ENCODE measurements at places on chromosomes 5 and 9.
A peak's percentile ranks its signal among the peaks of the same experiment; 100 is the strongest.

DNA sequence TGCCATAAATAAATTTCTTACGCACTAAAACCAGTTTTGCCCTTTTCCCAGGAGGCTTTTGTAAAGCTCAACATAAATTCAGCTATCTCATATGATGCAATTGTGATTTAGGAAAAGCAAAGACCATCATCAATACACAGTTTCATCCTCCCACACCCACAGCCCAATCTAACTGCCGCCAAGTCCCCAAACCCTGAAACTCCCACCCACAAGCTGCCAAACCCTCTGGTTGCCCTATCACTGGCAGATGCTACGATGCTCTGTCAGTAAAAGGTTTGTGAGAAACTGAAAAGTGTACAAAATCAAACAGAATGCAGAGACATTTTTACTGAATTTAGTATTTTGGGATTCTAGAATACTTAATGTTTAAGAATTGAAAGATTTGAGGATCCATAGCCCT is 42.8 kb upstream of the NR4A3 start:
- no peak for DNase-seq

GRCh38 chr5:108373426-108373825 is 8.5 kb downstream of the FBXL17 start:
- DNase-seq = no peak

GRCh38 chr9:20419533-20419932 is 202.8 kb downstream of the MLLT3 start:
- no peak for DNase-seq

DNA sequence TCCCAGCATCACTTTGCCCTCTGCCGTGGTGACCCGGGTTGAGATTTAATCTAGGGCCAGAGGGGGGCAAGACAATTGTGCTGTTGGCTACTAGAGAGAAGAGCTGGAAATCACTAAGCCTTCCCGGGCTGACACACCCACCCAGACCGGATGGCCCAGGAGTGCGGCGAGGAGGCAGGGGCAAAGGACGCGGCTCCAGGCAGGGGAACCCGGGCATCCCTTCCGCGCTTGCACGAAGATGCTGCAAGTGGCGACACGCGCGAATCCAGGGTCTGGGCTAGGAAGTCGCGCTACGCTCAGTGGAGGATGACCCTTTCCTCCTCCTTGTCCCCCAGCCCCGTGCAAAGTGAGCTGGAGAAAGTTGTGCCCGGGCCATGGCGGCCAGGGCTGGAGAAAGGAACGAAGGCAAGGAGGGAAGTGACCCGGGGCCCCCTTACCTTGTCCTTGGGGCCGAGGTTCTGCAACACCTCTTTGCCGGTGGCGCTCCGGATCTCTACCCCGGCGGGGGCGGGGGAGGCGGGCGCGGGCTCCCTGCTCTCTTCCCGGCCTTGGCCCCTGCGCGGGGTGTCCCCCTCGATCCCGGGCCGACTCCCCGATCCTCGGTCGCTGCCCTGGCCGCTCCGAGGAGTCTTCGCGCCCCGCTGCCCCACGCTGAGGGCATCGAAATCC is 693 bp downstream of the DPYSL3 start:
- DNase-seq = no peak

- no peak for DNase-seq
Observed at GRCh38 chr5:56024810-56025150, 30.0 kb upstream of the IL6ST start.

- DNase-seq = no peak
Observed at GRCh38 chr5:83889971-83890745, 169.5 kb upstream of the HAPLN1 start.

DNA sequence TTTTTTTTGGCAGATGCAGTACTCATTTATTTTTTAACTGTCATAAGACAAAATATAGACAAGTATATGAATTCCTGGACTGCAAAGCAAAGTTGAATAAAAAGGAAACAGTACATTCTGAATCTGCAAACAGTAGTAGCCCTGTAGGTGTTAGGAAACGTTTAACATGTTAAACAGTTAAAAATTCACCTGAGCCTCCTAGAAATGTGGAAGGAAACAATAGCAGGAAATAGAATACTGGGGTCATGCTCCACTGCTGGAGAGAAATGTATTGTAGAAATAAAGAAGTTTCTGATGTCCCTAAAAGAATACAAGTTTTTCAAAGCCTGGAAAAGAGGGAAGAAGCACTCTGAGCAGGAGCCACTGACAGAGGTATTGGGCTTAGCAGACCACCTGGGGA is 866.0 kb downstream of the PTPRD start:
- DNase-seq = no peak

- no peak for DNase-seq
Observed at GRCh38 chr5:101517795-101518194, 614.7 kb upstream of the ST8SIA4 start.

DNA sequence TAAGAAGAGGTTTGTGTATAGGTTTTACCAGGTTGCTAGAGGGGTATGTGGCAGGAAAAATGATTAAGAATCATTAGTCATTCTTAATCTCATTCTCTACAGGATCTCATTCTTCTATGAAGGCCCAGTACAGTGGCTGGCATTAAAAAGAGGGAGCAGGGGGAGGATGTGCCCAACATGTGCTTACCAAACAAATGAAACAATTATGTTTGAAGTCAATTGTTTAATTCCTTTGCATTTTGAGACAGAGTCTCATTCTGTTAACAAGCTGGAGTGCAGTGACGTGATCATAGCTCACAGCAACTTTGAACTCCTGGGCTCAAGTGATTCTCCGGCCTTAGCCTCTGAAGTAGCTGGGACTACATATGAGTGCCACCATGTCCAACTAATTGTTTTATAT is 23.0 kb downstream of the FNIP1 start:
- peak; percentile 55 for DNase-seq

GRCh38 chr5:150340614-150341255 is 16.8 kb upstream of the TCOF1 start:
- DNase-seq = no peak

DNA sequence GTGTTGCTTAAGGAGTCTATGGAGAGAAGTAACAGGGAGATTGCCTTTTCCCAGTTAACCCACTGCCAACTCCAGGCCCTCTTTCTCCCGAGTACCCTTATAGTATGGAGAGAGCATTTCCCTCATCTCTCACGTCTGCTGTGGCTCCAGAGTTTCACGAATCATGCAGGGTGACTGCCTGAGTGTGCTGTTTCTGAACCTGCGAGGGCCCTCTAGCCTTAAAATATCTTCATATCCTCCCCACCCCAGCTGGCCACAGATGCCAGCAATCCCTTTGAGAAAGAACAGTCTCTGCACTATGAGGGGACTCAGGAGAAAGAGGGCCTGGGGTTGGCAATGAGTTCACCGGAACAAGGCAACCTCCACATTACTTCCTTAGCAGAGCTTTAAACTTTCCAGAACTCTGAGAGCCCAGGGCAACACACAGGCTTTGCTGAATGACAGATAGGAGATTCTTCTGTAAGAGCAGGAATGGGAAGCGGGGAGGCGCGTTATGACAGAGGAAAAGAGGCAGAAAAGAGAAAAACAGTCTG is 81.6 kb upstream of the ANKH start:
- no peak for DNase-seq
